NCI-H187 treated with DMSO at 0.1 percent for 48 hours (cell line): ENCODE measurements at places on chromosomes 16 and 17.

- DNase-seq = no peak
Observed at GRCh38 chr17:59094861-59095530, 11.7 kb downstream of the TRIM37 start.

- DNase-seq = no peak
Observed at GRCh38 chr17:39737206-39737759, 455 bp upstream of the GRB7 start.

GRCh38 chr16:67637625-67638024 lies 7.3 kb upstream of the CARMIL2 start:
- no peak for DNase-seq

GRCh38 chr17:77432034-77432661 lies 291.4 kb downstream of the SEC14L1 start:
- no peak for DNase-seq
